NCI-H1092 (cell line): ENCODE measurements at places on chromosomes 3 and 15.
A peak's percentile ranks its signal among the peaks of the same experiment; 100 is the strongest.

DNA sequence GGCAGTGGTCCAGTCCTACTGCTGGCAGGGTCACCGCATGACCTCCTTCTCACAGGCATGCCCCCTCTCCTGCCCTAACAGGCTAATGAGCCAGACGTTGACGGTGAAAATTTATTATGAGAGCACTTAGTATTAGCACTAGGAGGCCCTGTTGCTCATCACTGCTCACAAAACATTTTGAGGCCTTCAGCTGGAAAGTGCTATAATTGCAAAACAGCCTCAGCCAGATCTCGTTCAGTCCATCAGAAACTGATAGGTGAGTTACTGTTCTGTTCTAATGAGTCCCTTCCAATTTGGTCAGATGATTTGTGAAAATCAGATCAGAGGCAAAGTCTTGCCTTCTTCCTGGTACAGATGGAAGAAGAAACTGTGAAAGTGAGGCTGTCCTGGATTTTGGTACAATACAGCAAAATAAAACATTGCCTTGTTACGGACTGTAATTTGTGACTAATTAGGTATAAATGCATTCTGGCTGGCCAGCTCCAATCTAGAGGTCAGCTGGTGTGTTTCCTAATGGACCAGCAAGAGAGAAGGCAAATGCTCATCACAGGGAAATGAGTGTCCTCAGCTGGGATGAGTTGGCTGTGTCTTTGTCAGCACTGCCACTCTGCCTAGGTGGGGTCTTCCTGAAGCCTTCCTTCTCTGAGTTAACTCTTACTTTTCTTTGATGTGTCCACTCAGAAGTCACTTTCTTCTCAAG is 316.8 kb downstream of the CHST2 start:
- DNase-seq = no peak

DNA sequence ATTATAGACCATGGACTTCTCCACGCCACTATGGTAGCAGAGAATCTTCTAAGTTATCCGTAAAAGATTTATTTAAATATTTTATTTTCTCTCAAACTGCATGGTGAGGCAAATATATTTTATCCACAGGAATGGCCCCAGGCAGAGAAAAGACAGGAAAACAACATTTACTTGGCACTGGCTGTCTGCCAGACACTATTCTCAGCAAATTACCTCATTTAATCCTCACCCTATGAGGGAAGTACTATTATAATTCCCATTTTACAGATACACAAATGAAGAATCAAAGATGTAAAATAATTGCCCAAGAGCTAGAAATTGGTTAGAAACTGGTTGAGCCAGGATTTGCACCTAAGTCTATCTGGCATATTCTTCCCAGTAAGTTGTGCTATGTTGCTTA is 361.4 kb upstream of the IL12A start:
- DNase-seq = no peak

- no peak for DNase-seq
Observed at GRCh38 chr3:53250453-53250852, 5.4 kb downstream of the TKT start.

DNA sequence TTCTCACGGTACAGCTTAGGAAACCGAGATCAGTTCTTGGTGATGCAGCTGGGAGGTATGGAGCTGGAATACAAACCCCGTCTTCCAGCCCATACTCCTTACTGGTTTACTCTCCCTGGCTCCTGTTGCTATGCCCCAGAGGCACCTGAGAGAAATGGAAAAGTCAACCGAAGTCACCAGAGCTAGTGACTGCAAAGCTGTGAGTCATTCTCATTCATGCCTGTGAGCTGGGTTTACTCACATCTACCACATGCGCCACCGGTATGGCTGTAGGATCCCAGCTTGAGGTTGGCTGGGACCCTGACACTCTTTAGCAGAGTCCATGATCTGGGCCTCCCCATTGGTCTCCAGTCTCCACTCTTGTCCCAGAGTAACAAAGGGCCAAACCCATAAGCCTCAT is 111.5 kb upstream of the ETV5 start:
- DNase-seq = no peak

GRCh38 chr15:60656481-60656880 is 177.5 kb upstream of the ICE2 start:
- DNase-seq = no peak

DNA sequence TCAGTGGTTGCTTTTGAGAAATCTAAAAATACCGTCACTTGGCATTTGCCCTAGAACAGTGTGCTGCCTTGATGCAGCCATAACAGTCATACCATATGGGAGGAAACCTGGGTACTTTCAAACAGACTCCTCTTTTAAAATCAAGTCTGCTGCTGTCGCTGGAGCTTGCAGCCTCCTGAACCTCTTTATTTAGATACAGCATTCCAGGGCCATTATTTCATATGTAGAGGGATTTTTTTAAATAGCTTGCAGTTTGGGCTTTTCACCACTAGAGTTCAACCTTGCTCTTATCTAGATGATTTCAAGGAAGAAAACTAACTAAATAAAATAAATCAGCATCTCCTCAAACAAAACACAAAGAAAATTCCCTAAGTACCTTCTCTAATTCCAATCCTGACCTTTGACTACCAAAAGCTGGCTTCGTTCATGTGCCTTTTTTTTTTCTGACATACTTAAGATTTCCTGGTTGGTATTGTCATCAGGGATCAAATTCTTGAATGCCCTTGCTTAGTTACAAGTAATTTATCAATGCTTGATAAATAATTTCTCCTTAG is 111.6 kb downstream of the KBTBD8 start:
- no peak for DNase-seq

DNA sequence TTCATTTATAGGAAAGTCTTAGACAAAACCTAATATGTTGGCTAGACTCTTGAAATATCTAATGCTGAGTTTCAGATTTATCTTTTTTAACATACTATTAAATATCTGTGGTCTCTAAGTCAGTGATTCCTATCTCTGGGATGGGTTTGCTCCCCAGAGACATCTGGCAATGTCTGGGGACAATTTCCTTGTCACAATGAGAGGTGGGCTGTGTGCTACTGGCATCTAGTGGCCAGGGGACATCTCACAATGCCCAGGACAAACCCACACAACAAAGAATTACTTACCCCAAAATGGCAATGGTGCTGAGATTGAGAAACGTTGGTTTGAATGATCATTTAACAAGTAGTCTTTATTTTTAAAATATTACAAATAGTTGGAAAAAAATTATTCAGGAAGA is 602.1 kb downstream of the MAGI1 start:
- no peak for DNase-seq

DNA sequence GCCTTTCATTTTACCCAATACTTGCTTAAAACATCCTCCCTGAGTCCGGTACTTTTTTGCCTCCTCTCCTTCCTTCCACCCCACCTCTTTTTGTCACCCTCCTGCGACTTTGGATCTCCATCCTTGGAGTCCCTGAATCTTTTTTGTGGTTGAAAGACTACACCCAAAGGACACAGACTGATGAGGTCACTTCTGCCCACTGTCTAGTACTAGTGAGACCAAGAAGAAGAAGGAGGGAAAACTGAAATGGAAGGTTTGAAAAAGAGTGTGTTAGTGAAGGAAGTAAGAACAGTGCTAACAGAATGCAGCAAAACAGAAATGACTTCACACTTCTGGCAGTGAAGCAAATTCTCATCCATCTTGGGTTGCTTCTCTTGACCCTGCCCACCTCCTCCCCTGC is 6.6 kb downstream of the B3GNT5 start:
- DNase-seq = no peak

- no peak for DNase-seq
Observed at GRCh38 chr15:68596691-68597090, 17.9 kb downstream of the CORO2B start.

GRCh38 chr3:160398820-160399124 is 253 bp downstream of the IFT80 start:
- no peak for DNase-seq

- DNase-seq = no peak
Observed at GRCh38 chr15:24945711-24946110, 9.1 kb upstream of the SNRPN start.

- no peak for DNase-seq
Observed at GRCh38 chr3:23741036-23741706, 64.6 kb upstream of the UBE2E1 start.

DNA sequence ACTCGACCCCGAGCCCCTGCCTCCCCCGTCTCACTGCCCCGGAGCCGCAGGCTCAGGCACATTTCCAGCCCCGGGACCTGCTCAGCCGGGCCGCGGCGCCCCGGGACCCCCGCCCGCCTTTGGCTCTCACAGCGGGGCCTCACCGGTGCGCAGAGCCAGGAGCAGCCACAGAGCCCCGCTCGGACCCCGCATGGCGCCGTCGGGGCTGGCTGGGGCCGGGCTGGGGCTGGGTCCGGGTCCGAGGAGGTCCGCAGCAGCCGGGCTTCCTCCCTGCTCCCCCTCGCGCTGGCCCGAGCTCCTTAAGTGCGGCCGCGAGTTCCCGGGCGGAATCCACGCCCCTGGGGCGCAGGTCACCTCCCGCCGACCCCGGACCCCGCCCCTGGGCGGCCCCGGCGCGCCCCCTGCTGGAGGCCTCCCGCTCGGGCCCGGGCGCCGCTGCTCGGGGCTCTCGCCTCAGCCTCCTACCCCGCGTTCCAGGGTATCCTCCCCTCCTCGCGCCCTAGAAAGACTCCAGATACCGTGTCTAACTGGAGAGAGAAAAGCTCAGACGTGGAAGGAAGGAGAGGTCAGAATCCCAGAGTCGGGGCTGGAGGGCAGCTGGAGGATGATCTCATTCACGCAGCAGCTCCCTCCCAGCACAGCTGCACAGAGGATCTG is at the start of gene MELTF:
MELTF (minus strand) TSS at position 307 of the 657 bp plus-strand sequence; CDS start at position 192, 115 bp downstream.
- peak; percentile 19 for DNase-seq

GRCh38 chr15:99556011-99556410 is 9.8 kb upstream of the MEF2A start:
- DNase-seq = no peak

- no peak for DNase-seq
Observed at GRCh38 chr3:458653-459310, 262.2 kb downstream of the CHL1 start.

DNA sequence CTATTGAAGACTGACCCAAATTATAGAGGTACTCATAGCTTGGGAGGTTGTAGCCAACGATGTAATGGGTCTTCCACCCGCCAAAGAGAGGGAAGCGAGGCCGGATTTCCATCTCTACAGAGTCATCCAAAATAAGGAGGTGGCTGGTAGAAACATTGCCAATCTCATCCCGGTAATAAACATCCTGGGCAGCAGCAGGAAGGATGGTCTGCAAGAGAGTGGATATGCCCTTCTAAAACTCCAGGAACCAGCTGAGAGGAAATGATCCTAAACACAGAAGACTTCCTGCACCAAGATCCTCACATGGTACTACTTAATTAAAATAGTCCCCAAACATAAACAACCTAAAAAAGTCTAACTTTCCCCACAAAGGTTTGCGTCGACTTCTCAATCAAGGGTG is 20.7 kb downstream of the RPN1 start:
- no peak for DNase-seq
